ENCODE measurements at places on chromosomes 16 and 17. TPM values are rescaled to one million over a fixed set of nuclear protein-coding genes. Genes with fewer than 3 reads are reported as not detected.

GRCh38 chr17:73319766-73320165 is 8.0 kb upstream of the CDC42EP4 start:
- DNase-seq = no peak

- no peak for DNase-seq
Measured at GRCh38 chr17:38883592-38884526, 14.0 kb downstream of the LASP1 start.

GRCh38 chr16:10817963-10818941 is at the start of gene TVP23A:
TSS of gene TVP23A (minus strand) at chr16:10818794. CDS start at chr16:10818493, 301 bp downstream.
- DNase-seq = no peak

DNA sequence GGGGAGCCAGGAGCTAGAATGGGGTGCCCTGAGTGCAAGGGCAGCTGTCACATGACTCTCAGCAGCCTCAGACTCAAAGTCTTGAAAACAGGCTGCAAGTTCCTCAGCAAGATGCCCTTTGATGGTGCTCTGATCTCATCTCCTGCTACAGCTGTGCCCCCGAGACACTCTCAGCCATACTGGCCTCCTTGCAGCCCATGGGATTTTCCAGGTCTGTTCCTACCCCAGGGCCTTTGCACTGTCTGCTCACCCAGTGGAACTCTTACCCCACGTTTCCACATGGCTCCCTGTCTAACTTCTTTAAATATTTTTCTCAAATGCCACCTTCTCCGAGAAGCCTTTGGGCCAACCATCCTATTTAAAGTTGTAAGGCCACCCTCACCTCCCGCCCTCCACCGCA is 146.9 kb downstream of the C16orf95 start:
- DNase-seq = no peak

DNA sequence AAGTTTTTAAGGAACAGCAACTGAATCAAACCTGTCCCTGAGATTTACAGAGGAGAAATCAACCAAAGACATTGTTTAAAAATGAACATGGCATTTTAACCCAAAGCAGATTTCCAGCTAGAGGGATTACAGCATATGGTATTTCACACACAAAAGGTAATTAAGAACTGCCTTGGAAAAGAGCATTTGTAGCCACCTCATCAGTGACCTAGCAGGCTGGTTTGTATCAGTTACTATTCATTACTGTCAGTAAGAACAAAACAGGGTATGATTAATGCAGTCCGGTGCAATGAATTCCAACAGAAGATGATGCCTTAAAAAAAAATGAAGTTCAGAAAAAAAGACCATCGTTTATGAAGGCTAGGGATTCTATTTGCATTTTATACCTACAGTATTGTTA is 219.9 kb downstream of the CHD9NB start:
- no peak for DNase-seq

- DNase-seq = no peak
Measured at GRCh38 chr16:53899431-53899830, 195.5 kb downstream of the FTO start.

Gene EFNB3
- 1.4 TPM for total RNA-seq

DNA sequence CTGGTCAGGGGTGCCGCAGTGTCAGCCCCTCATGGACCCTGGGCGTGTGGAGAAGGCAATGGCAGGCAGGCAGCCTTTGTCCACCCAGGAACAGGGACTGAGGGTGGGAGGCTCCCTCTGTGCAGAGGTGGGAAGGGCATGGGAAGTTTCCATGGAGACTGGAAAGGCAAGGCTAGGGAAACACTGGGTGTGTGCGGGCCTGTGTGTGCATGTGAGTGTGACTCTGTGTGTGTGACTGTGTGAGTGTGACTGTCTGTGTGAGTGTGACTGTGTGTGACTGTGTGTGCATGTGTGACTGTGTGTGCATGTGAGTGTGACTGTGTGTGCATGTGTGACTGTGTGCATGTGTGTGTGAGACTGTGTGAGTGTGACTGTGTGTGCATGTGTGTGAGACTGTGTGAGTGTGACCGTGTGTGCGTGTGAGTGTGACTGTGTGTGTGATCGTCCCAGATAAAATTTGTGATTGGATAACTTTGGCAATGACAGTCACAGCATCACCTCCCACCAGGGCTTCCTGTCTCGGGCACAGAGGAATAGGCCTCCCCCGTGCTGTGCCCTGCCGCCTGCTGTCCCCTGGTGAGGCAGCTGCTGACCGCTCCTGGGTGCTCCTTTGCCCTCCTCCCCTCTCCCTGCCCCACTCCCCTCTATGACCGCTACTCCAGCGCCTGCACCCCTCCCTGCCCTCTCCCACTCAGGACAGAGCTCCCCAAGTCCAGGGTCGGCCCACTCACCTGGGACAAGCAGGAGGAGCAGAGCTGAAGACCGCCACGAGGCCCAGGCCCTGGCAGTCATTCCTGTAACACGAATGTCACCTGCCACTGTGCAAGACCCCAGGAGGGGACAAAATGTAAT is 698 bp downstream of the CD300C start:
- no peak for DNase-seq

DNA sequence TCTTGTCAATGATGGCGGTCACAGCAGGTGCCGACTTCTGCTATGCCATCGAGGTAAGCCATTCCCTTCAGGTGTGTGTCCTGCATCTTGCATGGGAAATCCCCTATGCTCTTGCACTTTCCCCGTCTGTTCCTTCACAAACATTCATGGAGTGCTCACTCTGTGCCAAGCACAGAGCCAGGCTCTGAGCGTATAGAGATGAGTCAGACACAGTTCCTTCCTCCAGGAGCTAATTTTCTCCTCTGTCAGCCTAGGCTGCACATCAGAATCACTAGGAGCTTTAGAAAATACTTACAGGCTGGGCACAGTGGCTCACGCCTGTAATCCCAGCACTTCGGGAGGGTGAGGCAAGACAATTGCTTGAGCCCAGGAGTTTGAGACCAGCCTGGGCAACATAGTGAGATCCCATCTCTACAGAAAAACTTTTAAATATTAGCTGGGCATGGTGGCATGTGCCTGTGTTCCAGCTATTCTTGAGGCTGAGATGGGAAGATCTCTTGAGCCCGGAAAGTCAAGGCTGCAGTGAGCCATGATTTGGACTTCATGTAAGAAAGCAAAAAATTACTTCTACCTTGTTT is 14.1 kb downstream of the PRMT7 start:
- DNase-seq = no peak

Gene TNFRSF13B
- not detected for total RNA-seq

GRCh38 chr17:72566671-72567484 is 446.1 kb downstream of the SOX9 start:
- DNase-seq = no peak

GRCh38 chr16:84547546-84548061 is 43.1 kb upstream of the MEAK7 start:
- no peak for DNase-seq
